Astrocyte of the hippocampus (primary cell): ENCODE measurements at places on chromosomes 12 and 14.
A peak's percentile ranks its signal among the peaks of the same experiment; 100 is the strongest.

DNA sequence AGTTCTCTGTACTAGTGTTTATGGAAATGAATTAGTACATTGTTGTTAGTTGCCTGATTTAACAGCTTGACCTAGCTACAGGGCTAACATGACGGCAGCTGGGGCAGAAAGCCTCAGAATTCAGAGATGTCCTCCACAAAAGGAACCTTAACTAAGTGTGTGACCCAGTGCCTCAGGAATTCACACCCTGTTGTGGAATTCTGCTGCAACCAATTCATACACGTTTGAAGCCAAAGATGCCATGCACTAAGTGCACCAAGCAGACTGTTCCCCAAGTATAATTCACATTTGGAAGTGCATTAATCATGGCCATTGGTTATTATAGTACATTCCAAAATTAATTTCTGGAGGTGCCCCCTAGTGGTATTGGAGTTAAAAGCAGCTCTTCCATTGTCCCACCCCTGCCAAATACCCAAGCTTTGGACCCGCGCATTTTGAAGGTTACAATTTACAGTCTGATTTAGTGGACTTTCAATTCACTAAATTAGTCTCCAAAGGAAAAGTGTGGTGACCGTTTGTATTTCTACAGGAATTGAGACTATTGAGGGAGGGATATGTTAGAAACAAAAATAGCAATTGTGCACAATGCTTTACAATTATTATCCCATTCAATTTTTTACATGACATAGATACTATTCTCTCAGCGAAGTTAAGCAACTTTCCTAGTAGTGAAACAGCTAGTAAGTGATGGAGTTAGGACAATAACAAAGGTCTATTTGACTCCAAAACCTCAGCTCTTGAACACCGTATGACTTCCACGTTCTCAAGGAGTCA lies 85.9 kb downstream of the PAX9 start:
- DNase-seq = peak; percentile 46

- no peak for DNase-seq
Observed at GRCh38 chr14:98748966-98749365, 523.0 kb downstream of the BCL11B start.

DNA sequence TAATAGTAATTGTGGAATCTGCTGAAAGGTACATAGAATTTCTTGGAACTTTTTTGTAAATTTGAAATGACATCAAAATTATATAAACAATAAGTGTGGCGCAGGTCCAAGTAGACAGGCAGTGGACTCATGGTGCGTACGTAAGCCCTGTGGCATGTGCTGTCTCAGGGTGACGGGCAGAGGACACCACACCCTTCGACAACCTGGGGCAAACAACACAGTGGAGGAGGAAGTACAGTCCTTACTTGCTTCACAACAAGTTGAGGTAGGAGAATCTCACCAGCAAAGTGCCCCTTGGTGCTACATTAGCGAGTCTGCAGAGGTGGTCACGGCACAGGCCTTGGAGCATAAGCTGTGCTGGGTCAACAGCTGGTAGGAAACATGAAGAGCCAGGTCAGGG lies 180.9 kb downstream of the AEBP2 start:
- DNase-seq = no peak

- no peak for DNase-seq
Observed at GRCh38 chr14:91380123-91380522, 37.5 kb downstream of the CCDC88C start.
